ENCODE measurements at places on chromosomes 12 and 14. TPM values are rescaled to one million over a fixed set of nuclear protein-coding genes. Genes with fewer than 3 reads are reported as not detected.

- peak; percentile 36 for DNase-seq
Observed at GRCh38 chr12:6452245-6452943, 552 bp downstream of the TAPBPL start.

DNA sequence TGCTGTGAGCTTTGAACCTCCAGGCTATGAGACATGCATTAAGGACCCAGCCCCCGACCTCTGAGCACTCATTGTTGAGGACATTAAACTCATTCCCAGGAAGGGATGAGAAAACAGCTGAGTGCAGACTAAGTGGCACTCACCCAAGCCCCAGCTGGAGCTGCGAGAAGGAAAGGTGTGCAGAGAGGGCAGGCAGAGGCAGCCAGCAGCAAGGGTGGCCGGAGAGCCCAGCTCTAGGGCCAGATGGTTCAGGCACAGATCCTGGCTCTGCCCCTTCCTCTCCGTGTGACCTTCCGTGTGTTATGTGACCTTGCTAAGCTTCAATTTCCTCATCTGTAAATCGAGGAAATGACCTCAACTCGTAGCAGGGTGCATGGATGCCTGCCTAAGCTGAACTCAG lies 3.7 kb downstream of the TSPAN11 start:
- peak; percentile 47 for DNase-seq

DNA sequence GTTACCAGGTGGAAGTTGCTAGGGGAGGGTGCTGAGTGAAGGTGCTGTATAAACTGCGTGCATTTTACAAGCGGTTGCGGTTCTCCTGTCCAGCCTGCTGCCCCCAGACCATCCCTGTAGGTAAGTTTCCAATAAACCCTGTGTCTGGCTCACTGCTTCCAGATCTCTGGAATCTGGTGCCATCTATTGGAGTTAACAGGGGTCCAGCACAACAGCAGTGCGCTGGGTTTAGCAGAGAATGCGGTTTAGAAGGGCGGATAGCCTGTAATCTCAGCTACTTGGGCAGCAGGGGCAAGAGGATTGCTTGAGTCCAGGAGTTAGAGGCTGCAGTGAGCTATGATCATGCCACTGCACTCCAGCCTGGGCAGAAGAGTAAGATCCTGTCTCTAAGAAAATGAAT lies 4.9 kb downstream of the AACS start:
- DNase-seq, result no peak

DNA sequence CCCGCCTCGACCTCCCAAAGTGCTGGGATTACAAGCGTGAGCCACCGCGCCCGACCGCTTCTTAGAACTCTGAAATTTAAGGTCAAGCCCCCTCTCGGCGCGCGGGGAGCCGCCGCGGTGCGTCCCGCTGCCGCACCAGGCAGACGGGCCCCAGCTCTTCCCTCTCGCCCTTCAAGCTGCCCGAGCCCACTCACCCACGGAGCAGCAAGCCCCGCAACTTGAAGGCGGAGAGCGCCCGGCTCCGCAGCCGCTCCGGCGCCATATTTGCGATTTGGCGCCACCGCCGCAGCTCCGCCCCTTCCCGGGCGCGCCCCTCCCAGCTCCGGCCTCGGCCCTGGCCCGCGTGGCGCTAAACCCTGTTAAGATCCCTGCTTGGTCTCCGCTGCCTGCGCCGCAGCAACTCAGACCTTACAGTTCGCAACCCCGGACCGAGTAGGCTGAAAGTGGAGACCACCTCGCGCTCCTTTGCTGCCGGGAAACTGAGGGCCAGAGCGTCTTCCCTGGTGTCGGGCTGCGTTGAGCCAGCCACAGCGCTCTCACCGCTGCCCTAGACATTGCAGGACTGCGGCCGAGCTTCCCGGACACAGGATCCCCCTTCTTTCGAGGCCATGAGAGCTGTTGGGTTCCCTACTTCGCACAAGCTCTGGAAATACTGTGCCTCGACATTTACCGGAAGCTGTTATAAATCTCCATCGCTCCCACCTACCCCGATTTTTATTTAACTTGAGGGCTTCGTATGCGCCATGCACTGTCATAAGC lies at the start of gene POLE2:
TSS of gene POLE2 (minus strand) at position 273 of the 759 bp plus-strand sequence. CDS start at position 262, 11 bp downstream.
- peak; percentile 72 for DNase-seq

DNA sequence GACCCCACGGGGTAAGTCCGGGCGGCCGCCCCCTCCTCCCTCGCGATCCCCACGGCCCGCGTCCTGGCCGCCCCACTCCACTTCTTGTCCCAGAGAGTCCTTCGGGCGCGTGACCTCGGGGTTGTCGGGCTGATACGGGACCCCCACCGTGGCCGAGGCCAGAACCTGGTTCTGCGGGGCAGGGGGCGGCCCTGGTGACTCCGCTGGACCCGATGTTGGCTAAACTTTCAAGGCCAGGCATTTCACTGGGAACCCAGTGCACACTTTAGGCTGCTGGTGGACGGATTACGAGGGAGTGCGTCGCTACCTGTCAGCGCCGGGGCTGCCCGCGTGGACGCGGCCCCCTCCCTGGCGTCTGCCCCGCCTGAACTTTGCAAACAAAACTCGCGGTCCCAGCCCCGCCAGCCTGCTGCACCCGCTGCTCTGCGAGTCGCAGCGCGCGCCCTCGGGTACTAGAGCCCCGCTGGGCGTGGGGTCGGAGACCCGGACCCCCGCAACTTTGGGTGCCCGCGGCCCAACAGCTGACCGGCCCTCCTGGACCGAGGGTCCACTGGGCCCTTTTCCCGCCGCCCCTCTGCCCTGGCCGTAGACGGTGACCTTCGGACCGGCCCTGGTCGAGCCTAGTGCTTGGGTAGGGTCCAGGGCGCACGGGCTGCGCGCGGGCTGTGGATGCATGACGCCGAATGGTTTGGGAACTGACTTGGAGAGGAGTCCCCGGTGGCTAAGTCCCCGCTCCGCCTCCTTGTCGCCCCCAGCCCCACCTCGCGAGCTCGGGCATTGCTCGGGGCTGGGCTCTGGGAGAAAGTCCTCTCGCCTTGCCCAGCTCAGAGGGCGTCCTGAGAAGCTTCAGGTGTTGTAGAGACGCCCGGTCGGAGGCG lies 624 bp downstream of the RIN3 start:
- peak; percentile 34 for DNase-seq

The LRTM2 gene
- total RNA-seq, result not detected

GRCh38 chr14:93333631-93334103 lies 831 bp upstream of the BTBD7 start:
- DNase-seq, result no peak

DNA sequence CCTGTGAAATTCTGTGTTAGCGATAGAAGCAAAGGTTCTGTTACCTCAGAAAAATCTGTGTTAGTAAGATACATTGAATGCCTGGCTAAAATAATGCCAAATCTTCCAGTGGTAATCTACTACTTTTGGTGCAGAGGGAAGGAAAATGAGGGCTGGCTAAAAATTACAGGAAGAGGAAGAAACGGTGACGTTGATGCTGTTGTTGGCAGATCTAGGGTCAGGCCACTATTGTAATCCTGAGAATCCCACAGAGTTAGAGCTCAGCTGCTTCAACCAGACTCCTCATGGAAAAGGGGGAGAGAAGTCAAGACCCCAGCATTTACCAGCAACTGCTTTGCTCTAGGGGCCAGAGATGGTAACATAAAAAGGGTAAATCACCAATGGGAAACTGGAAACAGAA lies 145.1 kb downstream of the PPM1H start:
- peak; percentile 66 for DNase-seq

The IGF1 gene
- total RNA-seq, result 0.85 TPM

DNA sequence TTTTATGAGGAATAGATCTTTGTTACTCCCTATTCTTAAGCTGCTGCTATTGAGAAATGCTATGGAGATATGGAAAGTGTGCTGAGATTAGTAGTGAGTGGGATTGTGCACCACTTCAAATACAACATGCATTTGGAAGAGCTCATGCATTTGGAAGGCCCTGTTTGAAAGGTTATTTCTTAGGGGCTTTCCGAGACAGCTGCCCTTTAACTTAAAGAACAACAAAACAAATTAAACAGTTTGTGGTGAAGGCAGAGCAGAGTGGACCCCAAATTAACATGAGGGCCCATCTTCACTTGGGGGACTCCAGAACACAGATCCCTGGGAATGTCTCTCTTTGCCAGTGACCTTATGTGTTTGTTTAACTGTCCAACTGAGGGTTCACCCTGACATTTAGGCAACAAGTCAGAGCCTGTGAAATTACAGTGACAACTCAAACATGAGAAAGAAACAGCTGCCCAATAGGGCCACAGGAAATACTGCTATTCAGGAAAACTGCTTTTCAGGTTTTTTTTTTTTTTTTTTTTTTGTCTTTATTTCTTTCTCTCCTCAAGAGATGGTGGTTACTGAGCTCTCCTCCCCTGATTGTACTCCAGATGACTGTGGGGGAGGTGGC lies 41.4 kb upstream of the IGF1 start:
- DNase-seq, result no peak

DNA sequence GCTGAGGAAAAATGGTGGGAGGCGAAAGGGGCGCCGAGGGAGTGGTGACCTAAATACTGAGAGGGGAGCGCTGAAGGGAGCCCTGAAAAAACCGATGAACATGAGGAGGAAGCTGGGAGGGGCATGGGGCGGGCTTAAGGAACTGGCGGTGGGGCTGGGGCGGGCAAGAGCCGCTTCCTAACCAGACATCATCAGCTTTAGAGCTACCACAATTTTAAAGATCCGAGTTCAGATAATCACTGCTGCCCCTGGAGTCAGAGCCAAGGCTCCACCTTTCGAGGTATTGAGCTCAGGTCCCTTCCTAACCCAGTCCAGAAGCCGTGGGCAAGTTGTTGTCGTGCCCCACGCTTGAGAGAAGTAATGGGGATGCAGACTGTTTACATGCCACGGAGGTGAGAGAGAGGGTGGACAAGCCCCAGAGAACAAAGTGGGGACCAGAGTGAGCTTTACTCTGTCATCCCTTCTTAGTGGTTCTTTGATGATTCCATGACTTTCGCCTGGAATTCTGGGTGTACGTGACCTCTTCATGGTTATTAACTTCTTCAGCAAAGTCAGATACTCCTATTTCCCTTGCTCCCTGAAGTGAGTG lies 393 bp downstream of the ORMDL2 start:
- no peak for DNase-seq

DNA sequence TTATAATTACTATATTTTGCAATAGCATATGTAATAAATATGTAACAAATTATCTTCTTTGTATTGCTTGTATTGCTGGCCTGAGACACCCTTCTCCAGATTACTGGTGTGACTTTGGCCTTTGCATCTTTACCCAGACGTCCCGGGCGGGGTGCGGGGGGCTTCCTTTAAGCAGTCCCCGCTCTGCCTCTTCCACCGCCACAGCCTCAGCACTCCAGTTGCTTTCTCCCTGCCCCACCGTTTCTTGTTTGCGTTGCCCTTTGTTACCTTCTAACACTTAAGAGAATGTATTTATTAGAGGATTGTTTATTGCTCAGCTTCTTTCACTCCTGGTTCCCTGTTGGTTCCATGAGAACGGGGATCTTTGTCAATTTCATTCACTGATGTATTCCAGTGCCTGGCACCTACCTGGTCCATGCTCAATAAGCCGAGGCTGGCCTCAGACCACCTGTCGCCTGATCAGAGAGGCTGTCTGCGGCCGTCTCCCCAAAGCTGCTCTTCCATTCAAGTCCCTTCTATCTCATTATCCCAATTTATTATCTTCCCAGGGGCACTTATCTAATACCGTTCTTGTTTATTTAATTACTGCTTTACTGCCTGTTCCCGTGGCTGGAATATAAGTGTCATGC lies 100.5 kb upstream of the RFLNA start:
- no peak for DNase-seq

- no peak for DNase-seq
Observed at GRCh38 chr14:74636424-74637177, 24.6 kb upstream of the LTBP2 start.

The TGM1 gene
- 3.9 TPM for total RNA-seq

The KITLG gene
- 46.4 TPM for total RNA-seq

DNA sequence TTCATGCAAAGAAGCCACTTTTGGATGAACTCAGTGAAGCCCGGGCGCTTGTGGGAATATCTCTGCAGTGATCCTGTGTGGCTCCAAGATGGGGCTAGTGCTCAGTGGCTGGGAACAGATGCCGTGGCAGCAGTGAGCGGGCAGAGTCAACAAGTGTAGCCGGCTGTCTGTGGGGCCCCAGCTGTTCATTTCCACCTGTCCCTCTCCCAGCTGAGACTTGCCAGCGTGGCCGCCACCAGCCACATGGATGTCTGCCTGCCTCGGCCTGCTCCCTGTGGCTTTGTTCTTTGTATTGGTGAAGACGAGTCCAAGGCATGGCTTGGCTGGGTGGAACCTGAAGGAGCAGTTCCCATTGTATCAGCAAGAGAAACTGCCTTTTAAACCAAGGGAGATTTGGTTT lies 77.3 kb downstream of the NOS1 start:
- no peak for DNase-seq

The LRRC43 gene
- 5.4 TPM for total RNA-seq

The MLH3 gene
- 16.5 TPM for total RNA-seq

DNA sequence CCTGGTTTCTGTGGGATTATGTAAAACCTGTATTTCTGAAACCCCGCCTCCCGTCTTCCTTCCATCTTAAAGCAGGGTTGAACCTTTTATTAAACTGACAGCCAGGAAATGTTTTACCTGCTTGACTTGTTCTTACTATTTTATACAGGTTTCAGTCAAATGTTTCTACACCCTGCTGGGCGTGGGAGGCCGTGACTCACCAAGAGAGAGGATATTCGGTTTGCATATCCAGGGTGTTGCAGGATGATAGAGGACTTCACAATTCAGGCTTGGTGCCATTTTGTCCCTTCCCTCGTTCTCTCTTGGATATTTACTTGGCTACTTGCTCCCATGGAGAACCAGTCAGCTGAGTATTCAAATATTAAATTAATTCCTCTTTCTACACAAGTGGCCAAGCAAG lies 69.7 kb downstream of the ARF6 start:
- DNase-seq, result no peak

GRCh38 chr12:79547044-79547734 lies 143.6 kb downstream of the PAWR start:
- DNase-seq, result peak; percentile 84

GRCh38 chr12:111434680-111435338 lies 29.1 kb downstream of the SH2B3 start:
- peak; percentile 83 for DNase-seq

DNA sequence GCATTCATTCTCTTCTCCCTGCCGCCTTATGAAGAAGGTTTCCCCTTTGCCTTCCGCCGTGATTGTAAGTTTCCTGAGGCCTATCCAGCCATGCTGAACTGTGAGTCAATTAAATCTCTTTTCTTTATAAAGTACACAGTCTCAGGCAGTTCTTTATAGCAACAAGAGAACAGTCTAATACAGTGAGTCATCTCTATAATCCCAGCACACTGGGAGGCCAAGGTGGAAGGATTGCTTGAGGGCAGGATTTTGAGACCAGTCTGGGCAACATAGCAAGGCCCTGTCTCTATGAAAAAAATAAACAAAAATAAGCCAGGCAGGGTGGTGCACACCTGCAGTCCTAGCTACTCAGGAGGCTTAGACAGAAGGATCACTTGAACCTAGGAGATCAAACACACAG lies 259.9 kb downstream of the CEP128 start:
- no peak for DNase-seq

GRCh38 chr12:52043386-52044212 lies 7.6 kb upstream of the NR4A1 start:
- no peak for DNase-seq

DNA sequence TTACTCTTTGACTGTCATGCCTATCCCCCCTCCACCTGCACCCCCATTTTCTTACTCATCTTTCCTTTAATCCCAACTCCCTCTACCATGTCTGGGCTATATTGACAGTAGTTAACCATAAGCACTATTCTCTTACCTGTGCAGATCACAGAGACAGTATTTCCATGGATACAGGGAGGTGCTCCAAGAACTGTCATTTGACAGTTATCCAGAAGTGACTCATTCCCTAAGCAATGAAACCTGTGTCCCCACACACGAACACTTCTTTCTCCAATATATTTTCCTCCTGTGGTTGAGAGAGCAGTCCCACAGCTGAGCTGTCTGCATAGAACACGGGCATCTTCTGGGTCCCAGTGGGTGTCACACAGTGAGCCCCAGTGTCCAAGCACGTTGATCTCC lies 68.8 kb downstream of the CD163L1 start:
- no peak for DNase-seq

- no peak for DNase-seq
Observed at GRCh38 chr12:109289551-109289950, 19.5 kb downstream of the FOXN4 start.
